ENCODE measurements at places on chromosomes 4 and X.
A peak's percentile ranks its signal among the peaks of the same experiment; 100 is the strongest.

DNA sequence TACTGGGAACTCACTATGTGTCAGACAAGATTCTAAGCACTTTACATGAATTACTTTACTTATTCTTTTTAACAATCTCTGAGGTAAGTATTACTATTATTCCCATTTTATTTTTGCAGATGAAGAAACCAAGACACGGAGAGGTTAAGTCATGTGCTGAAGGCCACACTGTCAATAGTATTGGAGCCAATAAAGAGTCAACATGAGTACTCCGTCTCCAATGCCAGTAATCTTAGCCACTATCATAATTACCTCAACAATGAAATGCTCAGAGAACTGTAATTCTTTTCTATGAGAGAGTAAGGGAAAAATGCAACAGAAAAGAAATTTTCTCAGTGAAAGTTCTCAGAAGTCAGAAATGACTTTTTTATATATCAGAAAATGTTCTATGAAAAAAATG lies 12.7 kb downstream of the EGF start:
- DNase-seq: no peak

- no peak for DNase-seq
Measured at GRCh38 chr4:68324519-68325262, 25.2 kb downstream of the YTHDC1 start.

- DNase-seq: no peak
Measured at GRCh38 chrX:153816831-153817690, 13.3 kb downstream of the PDZD4 start.

- DNase-seq: no peak
Measured at GRCh38 chrX:131059246-131059645, 1.1 kb downstream of the ARHGAP36 start.

DNA sequence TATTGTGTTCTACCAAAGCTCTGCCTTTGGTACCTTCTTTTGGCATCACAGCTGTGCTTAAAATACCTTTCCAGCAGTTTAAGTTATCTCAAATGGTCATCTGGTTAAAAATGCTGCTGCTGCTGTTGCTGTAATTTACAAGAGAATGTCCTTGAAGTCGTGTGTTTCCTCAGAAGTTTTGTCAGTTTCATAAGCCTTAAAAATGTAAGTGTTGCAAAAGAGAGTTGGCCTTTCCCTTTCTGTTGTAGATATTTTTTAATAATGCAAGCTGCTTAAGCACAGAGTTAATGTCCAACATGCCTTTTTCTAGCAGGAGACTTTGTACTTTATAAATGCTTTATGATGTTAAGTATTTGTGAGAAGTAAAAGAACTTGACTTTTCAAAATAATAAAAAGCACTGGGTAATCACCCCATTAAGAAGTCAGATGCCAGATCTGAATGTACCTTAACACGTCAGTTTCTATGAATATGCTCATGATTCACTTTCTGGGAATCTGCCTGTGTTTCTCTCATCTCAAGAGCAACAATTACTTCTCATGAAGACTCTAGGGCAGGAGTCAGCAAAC lies 35.3 kb upstream of the TENM3 start:
- peak; percentile 77 for DNase-seq

DNA sequence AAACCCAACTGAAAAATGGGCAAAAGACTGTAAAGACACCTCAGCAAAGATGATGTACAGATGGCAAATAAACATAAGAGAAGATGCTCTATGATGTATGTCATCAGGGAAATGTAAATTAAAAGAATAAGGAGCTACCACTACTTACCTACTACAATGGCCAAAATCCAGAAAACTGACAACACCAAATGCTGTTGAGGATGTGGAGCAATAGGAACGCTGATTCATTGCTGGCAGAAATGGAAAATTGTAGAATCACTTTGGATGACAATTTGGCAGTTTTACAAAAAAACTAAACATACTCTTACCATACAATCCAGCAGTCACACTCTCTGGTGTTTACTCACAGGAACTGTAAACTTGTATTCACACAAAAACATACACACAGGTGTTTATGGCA lies 222.3 kb upstream of the LDB2 start:
- no peak for DNase-seq

GRCh38 chr4:169092889-169093522 lies 83.0 kb upstream of the CBR4 start:
- no peak for DNase-seq

GRCh38 chrX:41257801-41258200 lies 76.2 kb upstream of the DDX3X start:
- no peak for DNase-seq

DNA sequence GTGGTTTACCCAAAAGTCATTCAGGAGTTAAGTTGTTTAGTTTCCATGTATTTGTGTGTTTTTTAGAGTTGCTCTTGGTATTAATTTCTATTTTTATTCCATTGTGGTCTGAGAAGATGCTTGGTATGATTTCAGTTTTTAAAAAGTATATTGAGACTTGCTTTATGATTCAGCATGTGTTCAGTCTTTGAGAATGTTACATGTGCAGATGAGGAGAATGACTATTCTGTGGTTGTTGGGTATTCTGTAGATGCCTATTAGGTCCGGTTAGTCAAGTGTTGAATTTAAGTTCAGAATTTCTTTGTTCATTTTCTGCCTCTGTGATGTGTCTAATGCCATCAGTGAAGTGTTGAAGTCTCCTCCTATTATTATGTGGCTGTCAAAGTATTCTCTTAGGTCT lies 249.4 kb downstream of the ARHGAP10 start:
- DNase-seq: no peak

- no peak for DNase-seq
Measured at GRCh38 chr4:92970996-92971395, 667.2 kb downstream of the GRID2 start.

GRCh38 chr4:136526517-136526916 lies 1005.8 kb downstream of the PCDH18 start:
- no peak for DNase-seq

DNA sequence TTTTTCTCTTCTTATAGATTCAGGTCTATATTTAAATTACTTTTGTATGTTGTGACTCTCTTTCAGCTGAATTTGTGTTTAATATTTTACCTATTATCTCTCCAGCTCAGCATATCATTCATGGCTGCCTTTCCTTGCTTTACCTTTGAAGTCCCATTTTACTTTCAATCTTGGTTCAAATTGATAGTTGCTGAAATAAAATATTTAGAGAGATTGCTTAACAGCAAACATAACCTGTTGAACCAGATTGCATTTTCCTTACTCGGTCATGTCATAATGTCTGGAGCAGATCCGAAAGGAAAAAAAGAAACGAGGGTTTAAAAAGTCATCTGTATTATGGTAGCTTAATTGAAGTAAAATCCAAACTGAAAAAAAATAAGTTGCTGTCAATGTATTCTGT lies 94.1 kb downstream of the IL1RAPL2 start:
- DNase-seq: peak; percentile 2

- DNase-seq: no peak
Measured at GRCh38 chrX:20432746-20433387, 166.2 kb upstream of the RPS6KA3 start.

DNA sequence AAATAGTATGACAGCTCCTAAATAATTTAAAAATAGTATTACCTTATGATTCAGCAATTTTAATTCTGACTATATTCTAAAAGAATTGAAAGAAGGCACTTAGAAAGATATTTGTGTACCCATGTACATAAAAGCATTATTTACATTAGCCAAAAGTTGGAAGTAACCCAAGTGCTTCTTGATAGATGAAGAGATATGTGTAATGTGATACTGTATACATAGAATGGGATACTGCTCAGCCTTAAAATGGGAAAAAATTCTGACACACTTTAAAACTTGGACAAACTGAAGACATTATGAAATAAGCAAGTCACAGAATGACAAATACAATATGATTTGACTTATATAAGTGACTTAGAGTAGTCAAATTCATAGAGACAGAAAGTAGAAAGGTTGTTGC lies 112.2 kb downstream of the IDS start:
- no peak for DNase-seq

DNA sequence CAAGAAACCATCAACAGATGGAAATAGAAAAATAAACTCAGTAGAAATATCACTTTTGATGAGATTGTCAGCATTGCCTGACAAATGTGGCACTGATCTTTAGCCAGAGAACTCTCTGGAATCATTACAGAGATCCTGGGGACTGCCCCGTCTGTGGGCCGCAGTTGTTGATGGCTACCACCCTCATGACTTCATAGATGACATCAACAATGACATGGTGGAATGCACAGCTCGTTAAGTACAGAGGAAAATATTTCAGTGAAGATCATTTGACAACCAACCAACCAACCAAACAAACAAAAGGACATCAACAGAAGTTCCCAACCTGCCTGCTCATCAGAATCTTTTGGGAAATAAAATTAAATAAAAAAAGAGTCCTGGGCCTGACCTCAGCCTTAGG lies 132.6 kb downstream of the UCHL1 start:
- DNase-seq: no peak

- no peak for DNase-seq
Measured at GRCh38 chr4:158783785-158784184, 15.0 kb downstream of the FNIP2 start.

DNA sequence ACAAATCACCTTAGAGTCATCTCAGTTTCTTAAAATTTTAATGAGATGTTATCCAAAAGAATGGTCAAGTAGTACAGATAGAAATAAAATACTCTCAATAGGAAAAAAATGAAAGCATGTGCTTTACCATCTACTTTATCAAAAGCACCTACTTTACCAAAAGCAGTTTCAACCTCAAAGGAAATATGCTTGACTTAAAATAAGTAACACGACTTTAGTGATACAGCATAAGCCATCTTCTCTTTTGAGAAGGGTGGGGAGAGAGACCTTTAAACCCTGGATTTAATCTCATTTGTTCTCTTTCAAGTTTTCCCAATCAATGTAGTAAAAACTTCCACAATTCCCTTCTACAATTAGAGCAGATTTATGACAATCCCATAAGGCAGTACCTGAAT lies 26.5 kb downstream of the OTUD4 start:
- DNase-seq: no peak

- DNase-seq: no peak
Measured at GRCh38 chrX:2640436-2641150, 50.5 kb upstream of the CD99 start.
